T-helper 17 cell (primary cell): ENCODE measurements at places on chromosomes 6 and 20.

DNA sequence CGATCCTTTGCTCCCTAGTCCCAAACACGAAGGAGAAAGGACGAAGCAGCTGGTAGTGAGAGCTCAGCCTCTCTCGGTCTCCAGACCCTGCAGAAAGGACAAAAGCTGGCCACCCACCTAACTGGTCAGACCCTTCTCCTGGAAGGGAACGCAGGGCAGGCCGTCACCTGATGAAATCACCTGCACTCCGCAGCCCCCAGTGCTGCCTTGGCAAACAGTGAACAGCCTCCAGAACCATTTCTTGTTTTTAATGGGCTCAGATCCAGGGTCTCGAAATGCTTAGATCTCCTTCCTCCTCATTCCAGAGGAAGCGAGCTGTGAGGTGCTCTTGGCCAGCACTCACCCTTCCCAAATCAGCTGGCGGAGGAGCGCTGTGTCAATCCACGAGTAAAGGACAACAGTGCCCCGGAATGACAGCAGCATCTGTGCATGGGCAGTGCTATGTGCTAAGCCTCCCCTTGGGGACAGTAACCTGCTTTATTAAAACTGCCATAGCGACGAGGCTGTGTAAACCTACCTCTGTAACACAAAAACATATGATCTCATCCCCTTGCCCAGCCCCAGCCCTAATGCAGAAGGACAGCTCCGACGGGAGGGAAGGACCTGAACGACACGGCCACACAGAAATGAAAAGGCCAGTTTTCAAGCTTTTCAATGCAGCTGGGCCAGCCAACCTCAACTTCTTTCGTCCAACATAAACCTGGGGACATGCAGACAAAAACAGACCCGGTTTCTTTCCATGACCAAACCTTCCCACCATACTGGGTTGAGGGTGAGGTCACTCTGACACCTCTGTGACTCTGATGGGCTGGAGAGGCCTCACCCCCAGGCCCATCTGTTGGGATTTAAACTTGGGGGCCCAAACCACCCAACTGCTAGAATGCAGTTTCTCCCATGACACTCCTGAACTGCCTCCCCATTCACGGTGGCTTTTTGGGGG lies 43.3 kb downstream of the SULF2 start:
- no peaks in the 10 kb centered on the region for H3K4me1 ChIP-seq
- H3K4me3 ChIP-seq, result no peak overlapping the region
- no peak for DNase-seq
- peaks cover 25% of the 10 kb centered on the region for H3K27me3 ChIP-seq

GRCh38 chr6:835476-836160 lies 142.7 kb upstream of the EXOC2 start:
- DNase-seq, result no peak
- peaks cover 7% of the 10 kb centered on the region for H3K27me3 ChIP-seq
- no peak overlapping the region for H3K4me3 ChIP-seq
- H3K4me1 ChIP-seq, result no peaks in the 10 kb centered on the region

DNA sequence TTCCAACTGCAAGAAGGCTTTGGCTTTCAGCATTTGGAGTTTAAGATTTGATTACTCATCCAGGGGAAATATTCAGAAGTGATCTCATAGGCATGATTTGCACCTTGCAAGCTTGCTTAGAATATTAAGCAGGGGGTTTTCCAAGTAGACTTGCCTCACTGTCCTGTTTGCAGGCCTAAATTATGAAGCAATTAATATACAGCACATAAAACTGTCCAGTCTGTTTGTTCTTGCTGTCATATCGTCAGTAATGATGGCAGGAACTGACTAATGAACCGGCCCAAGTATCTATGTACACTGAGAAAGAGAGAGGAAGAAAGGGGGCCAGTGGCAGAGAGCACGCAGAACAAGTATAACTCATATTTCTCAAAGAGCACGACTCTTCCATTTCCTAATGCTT lies 212.5 kb upstream of the SUPT3H start:
- H3K4me3 ChIP-seq, result peak overlapping the region; percentile 49
- H3K4me1 ChIP-seq, result peaks cover 60% of the 10 kb centered on the region
- DNase-seq, result no peak

DNA sequence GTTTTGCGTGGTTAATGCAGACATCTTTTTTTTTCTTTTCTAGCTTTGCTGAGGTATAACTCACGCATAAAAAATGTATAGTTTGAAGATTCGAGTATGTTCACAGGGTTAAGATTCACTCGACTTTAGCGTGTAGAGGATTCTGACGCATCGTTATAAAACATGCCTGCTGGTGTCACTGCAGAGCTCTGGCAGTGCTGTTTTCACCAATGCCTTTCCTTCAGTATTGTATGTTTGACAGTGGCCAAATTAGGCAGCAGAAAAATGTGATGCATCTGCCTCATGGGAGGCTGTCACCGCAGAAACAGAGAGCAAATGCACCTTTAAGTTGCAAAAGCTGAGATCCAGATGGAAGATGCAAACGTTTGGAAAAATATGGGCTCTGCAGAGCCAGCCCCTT lies 18.0 kb upstream of the SIRPB2 start:
- no peak for DNase-seq
- H3K27ac ChIP-seq, result no peak overlapping the region
- peaks cover 59% of the 10 kb centered on the region for H3K27me3 ChIP-seq
- H3K4me3 ChIP-seq, result no peak overlapping the region

DNA sequence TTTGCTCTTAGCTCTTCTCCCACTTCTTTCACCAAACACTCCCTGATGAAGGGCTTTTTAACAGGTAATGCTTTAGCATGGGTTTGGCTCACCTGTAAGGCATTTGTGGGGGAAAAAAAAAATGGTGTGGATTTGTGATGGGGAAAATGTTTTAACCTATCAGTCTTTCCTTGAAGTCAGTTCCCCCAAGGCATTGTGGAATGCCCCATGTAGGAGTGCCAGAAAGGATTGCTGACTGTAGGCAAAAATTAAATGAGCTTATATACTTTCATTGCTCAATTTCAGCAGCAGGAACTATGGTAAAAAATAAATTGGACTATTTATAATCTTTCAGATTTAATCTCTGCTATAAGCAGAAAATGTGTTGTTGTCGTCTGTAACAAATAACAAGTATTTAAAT lies 10.6 kb upstream of the SASH1 start:
- H3K36me3 ChIP-seq, result no peaks in the 10 kb centered on the region
- no peak overlapping the region for H3K27ac ChIP-seq
- DNase-seq, result no peak
- H3K4me1 ChIP-seq, result no peaks in the 10 kb centered on the region
- H3K4me3 ChIP-seq, result no peak overlapping the region

GRCh38 chr20:40750541-40751035 lies 61.6 kb upstream of the MAFB start:
- H3K36me3 ChIP-seq, result no peaks in the 10 kb centered on the region
- H3K4me3 ChIP-seq, result no peak overlapping the region
- H3K27me3 ChIP-seq, result peaks cover 7% of the 10 kb centered on the region
- no peak for DNase-seq

- H3K27ac ChIP-seq, result no peak overlapping the region
- peaks cover 44% of the 10 kb centered on the region for H3K27me3 ChIP-seq
- H3K36me3 ChIP-seq, result peaks cover 3% of the 10 kb centered on the region
- no peaks in the 10 kb centered on the region for H3K4me1 ChIP-seq
Observed at GRCh38 chr6:3541006-3541585, 84.2 kb upstream of the SLC22A23 start.

GRCh38 chr6:30730601-30731435 lies 10.7 kb downstream of the TUBB start:
- no peak overlapping the region for H3K27ac ChIP-seq
- no peaks in the 10 kb centered on the region for H3K36me3 ChIP-seq
- peaks cover 24% of the 10 kb centered on the region for H3K4me1 ChIP-seq

GRCh38 chr6:34001706-34002621 lies 143.9 kb downstream of the GRM4 start:
- no peak overlapping the region for H3K27ac ChIP-seq
- H3K4me1 ChIP-seq, result peaks cover 3% of the 10 kb centered on the region
- H3K4me3 ChIP-seq, result no peak overlapping the region

GRCh38 chr6:82442061-82442719 lies 78.6 kb downstream of the TPBG start:
- no peak overlapping the region for H3K4me3 ChIP-seq
- H3K4me1 ChIP-seq, result peaks cover 2% of the 10 kb centered on the region
- H3K27ac ChIP-seq, result no peak overlapping the region
- peaks cover 6% of the 10 kb centered on the region for H3K27me3 ChIP-seq
- no peaks in the 10 kb centered on the region for H3K36me3 ChIP-seq

GRCh38 chr6:45469663-45470062 lies 91.9 kb upstream of the SUPT3H start:
- peaks cover 12% of the 10 kb centered on the region for H3K36me3 ChIP-seq
- H3K4me1 ChIP-seq, result peaks cover 38% of the 10 kb centered on the region
- H3K27ac ChIP-seq, result peak overlapping the region; percentile 49
- no peak overlapping the region for H3K4me3 ChIP-seq
- H3K27me3 ChIP-seq, result no peaks in the 10 kb centered on the region

GRCh38 chr20:23207826-23208540 lies 121.9 kb upstream of the CD93 start:
- peaks cover 5% of the 10 kb centered on the region for H3K4me1 ChIP-seq
- peaks cover 53% of the 10 kb centered on the region for H3K27me3 ChIP-seq
- H3K36me3 ChIP-seq, result no peaks in the 10 kb centered on the region
- no peak overlapping the region for H3K27ac ChIP-seq
- H3K4me3 ChIP-seq, result no peak overlapping the region

GRCh38 chr6:43115365-43115764 lies 39.3 kb downstream of the PTK7 start:
- H3K27me3 ChIP-seq, result peaks cover 11% of the 10 kb centered on the region
- no peak for DNase-seq
- no peaks in the 10 kb centered on the region for H3K36me3 ChIP-seq

GRCh38 chr6:163964789-163965188 lies 550.3 kb downstream of the QKI start:
- H3K4me1 ChIP-seq, result no peaks in the 10 kb centered on the region
- H3K27ac ChIP-seq, result no peak overlapping the region
- no peaks in the 10 kb centered on the region for H3K36me3 ChIP-seq
- DNase-seq, result no peak

DNA sequence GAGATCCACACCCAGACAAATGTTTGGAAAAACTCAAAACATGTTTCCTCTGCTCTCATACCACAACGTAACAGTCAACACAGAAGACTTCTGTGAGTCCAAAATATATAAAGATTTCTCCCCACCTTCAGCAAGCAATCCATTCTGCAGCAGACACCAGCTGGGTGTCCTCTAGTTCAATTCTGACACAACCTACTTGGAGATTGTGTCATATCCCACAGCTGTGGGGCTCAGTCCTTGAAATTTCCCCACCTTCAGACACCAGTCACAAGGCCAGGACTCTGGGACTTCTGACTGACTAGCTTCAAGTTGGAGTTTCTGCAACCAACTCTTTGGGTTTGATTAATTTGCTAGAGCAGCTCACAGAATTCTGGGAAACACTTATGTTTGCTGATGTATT lies 244.8 kb upstream of the CDYL start:
- H3K27me3 ChIP-seq, result peaks cover 8% of the 10 kb centered on the region
- DNase-seq, result no peak
- no peaks in the 10 kb centered on the region for H3K36me3 ChIP-seq
- no peak overlapping the region for H3K27ac ChIP-seq
- H3K4me1 ChIP-seq, result no peaks in the 10 kb centered on the region

- no peak overlapping the region for H3K4me3 ChIP-seq
- no peak overlapping the region for H3K27ac ChIP-seq
- DNase-seq, result no peak
- H3K27me3 ChIP-seq, result no peaks in the 10 kb centered on the region
Observed at GRCh38 chr6:94735270-94735669, 842.1 kb upstream of the MANEA start.

- no peaks in the 10 kb centered on the region for H3K4me1 ChIP-seq
- H3K4me3 ChIP-seq, result no peak overlapping the region
- no peaks in the 10 kb centered on the region for H3K36me3 ChIP-seq
- no peak overlapping the region for H3K27ac ChIP-seq
- DNase-seq, result no peak
Observed at GRCh38 chr20:60034231-60035110, 76.2 kb downstream of the CDH26 start.

DNA sequence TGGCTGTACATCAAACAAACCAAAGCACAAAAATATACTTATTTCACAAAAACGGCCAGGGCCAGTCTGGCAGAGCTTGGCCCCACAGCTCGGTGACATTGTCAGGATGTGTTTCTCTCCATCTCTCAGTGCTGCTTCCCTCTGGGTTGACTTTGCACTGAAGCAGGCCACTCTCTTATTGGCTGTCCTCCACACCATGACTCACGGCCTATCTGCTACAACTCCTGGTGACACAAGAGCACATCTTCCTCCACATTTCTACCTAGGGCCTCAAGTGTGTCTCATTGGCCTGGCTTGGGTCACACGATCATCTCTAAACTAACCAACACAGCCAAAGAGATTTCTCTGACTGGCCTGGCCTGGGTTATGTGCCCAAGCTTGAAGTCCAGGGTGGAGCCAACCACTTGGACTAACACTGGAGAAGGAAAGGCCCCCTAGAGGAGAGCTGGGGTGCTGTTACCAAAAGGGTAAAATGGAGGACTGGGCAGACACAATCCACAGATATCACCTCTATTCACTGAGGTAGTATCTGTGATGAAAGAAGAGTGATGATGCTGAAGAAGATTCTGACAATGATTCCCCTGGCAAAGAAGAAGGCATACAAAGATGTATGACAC lies 159.8 kb upstream of the TSHZ2 start:
- H3K4me1 ChIP-seq, result no peaks in the 10 kb centered on the region
- DNase-seq, result no peak
- H3K4me3 ChIP-seq, result no peak overlapping the region
- H3K36me3 ChIP-seq, result no peaks in the 10 kb centered on the region

DNA sequence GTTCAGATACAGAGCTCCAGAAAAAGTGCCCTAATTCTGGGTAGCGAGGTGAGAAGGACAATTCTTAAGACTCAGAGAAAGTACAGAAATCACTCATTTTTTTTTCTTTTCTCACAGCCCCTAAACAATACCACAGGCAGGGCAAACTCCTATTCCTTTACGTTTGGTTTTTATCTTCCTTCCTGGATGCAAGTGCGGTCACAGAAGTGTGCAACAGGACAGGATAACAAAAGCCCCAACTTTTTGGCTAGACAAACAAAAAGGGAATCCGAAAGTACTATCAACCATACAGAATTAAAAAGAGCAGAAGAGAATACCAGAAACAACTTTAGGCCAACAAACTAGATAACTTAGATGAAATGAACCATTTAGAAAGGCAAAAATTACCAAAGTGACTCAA lies 18.4 kb upstream of the BEND6 start:
- H3K27me3 ChIP-seq, result peaks cover 34% of the 10 kb centered on the region
- H3K4me3 ChIP-seq, result no peak overlapping the region
- H3K27ac ChIP-seq, result no peak overlapping the region
- no peaks in the 10 kb centered on the region for H3K36me3 ChIP-seq

GRCh38 chr20:33812908-33813462 lies 1.8 kb downstream of the CHMP4B start:
- H3K27me3 ChIP-seq, result no peaks in the 10 kb centered on the region
- peaks cover 7% of the 10 kb centered on the region for H3K36me3 ChIP-seq
- H3K4me1 ChIP-seq, result peaks cover 46% of the 10 kb centered on the region
- H3K27ac ChIP-seq, result peak overlapping the region; percentile 96
